ENCODE measurements at places on chromosomes 7 and 10. TPM values are rescaled to one million over a fixed set of nuclear protein-coding genes. Genes with fewer than 3 reads are reported as not detected.

DNA sequence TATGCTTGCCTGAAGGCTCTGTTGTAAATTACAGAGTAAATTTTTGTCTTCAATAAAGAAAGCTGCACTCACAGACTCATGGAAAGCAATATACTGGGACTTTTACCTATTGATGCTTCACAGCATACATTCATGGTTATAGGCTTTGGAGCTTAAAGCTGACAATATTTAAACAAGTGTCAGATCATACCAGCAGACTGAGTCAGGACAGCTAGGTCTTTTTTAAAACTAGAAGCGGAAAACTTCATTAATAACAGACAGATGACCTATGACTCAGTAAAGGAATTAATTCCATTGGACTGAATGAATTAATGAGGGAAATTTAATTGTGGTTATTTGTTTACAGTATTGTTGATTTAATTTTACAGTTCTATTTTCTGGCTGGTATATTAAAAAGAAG is 165.8 kb upstream of the DGKB start:
- H3K4me1 ChIP-seq, result no peaks in the 10 kb centered on the region
- DNase-seq, result no peak
- no peaks in the 10 kb centered on the region for H3K36me3 ChIP-seq

GRCh38 chr10:124289851-124290795 is 128.6 kb downstream of the OAT start:
- no peaks in the 10 kb centered on the region for H3K4me1 ChIP-seq
- no peak for DNase-seq
- H3K27me3 ChIP-seq, result no peaks in the 10 kb centered on the region
- no peak overlapping the region for H3K4me3 ChIP-seq

GRCh38 chr7:32025381-32026082 is 44.7 kb downstream of the PDE1C start:
- DNase-seq, result no peak
- H3K27me3 ChIP-seq, result no peaks in the 10 kb centered on the region
- H3K4me1 ChIP-seq, result no peaks in the 10 kb centered on the region

GRCh38 chr7:113504142-113504541 is 385.8 kb upstream of the SMIM30 start:
- no peaks in the 10 kb centered on the region for H3K4me1 ChIP-seq
- no peaks in the 10 kb centered on the region for H3K36me3 ChIP-seq
- H3K27me3 ChIP-seq, result no peaks in the 10 kb centered on the region
- H3K27ac ChIP-seq, result no peak overlapping the region
- DNase-seq, result no peak
- no peak overlapping the region for H3K4me3 ChIP-seq

- no peak for DNase-seq
- peaks cover 9% of the 10 kb centered on the region for H3K4me1 ChIP-seq
- no peak overlapping the region for H3K4me3 ChIP-seq
- H3K27me3 ChIP-seq, result no peaks in the 10 kb centered on the region
- no peak overlapping the region for H3K27ac ChIP-seq
Observed at GRCh38 chr7:86968618-86969017, 90.8 kb downstream of the ELAPOR2 start.

DNA sequence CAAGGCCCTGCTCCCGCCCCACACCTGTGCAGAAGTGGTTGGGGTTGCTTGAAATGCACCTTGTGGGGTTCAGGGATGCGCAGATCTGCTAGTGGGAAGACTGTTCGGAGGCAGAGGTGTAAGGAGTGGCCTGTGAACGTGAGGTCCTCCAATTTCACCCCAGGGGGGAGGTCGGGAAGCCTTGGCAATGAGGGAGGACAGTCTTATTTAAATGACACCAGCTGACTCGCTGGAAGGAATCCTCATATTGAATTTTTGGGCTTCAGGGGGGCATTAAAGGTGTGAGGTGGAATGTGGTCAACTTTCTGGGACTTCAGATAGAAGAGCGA is 218.8 kb upstream of the CELF2 start:
- H3K4me3 ChIP-seq, result no peak overlapping the region
- no peak overlapping the region for H3K27ac ChIP-seq
- H3K36me3 ChIP-seq, result no peaks in the 10 kb centered on the region
- H3K27me3 ChIP-seq, result peaks cover 9% of the 10 kb centered on the region

DNA sequence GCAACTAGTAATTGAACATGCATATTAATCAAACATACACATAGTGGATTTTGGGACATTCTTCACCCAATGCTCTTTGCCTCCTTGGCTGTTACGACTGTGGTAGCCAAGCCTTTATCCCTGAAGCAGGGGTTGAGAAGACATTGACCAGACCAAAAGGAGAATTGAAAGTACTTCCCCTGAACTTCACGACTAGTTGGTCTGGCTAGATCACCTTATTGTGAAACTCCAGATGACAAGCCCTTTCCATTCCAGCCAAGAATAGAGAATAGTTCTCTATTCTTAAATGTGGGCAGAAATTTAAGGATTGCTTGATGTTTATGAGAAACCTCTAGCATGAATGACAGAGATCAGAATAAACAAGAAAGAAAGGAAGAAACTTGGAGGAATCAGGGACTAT is 97.0 kb downstream of the LRMDA start:
- H3K27me3 ChIP-seq, result peaks cover 1% of the 10 kb centered on the region
- no peak overlapping the region for H3K4me3 ChIP-seq
- DNase-seq, result no peak
- H3K36me3 ChIP-seq, result no peaks in the 10 kb centered on the region

Gene C7orf57
- 0.11 TPM for total RNA-seq

Gene MEPCE
- 51.0 TPM for total RNA-seq

Gene GRM3
- total RNA-seq, result not detected

Gene AGAP5
- 18.2 TPM for total RNA-seq

Gene VWDE
- total RNA-seq, result 3.2 TPM

Gene TBC1D12
- 0.85 TPM for total RNA-seq
